Muscle of leg (tissue), 16 donors: ENCODE measurements at places on chromosomes 11 and 22. TPM values are rescaled to one million over a fixed set of nuclear protein-coding genes. Genes with fewer than 3 reads are reported as not detected.

Gene CECR2
- 10.3 TPM for total RNA-seq

Gene BRSK2
- 0.44 TPM for total RNA-seq

Gene HBG2
- 9,238 TPM for total RNA-seq

Gene SLC1A2
- 1.6 TPM for total RNA-seq

Gene PANX2
- total RNA-seq, result 0.13 TPM

Gene FGF4
- 5.4 TPM for total RNA-seq

- no peaks in the 10 kb centered on the region for H3K36me3 ChIP-seq
- H3K27ac ChIP-seq, result no peak overlapping the region
- H3K4me3 ChIP-seq, result no peak overlapping the region
- DNase-seq, result no peak
- H3K27me3 ChIP-seq, result no peaks in the 10 kb centered on the region
Measured at GRCh38 chr11:60150279-60150678, 32.6 kb downstream of the MS4A6A start.

DNA sequence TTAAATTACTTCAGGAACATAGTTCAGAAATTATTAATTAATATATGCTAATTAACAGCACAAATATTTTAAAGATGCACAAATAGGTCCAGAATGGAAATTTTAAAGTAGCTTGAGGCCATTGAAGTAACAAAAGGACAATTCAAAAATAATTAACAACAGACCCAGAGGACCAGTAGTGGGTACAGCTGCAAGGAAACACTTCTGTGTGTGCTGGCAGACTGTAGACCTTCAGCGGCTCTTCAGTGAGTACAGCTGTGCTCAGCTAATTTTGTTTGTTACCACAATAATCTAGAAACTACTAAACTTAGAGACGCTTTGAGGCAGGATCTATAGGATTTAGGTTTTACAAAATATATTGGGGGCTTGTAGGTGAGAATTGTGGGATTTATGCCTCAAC, 103.8 kb downstream of the GRIA4 start:
- H3K27ac ChIP-seq, result no peak overlapping the region
- DNase-seq, result no peak
- H3K27me3 ChIP-seq, result no peaks in the 10 kb centered on the region
- H3K4me1 ChIP-seq, result no peaks in the 10 kb centered on the region

GRCh38 chr22:35561796-35562526, 21.3 kb downstream of the RASD2 start:
- no peak overlapping the region for H3K4me3 ChIP-seq
- no peaks in the 10 kb centered on the region for H3K36me3 ChIP-seq
- no peak overlapping the region for H3K27ac ChIP-seq
- H3K4me1 ChIP-seq, result no peaks in the 10 kb centered on the region
- H3K27me3 ChIP-seq, result peaks cover 14% of the 10 kb centered on the region

DNA sequence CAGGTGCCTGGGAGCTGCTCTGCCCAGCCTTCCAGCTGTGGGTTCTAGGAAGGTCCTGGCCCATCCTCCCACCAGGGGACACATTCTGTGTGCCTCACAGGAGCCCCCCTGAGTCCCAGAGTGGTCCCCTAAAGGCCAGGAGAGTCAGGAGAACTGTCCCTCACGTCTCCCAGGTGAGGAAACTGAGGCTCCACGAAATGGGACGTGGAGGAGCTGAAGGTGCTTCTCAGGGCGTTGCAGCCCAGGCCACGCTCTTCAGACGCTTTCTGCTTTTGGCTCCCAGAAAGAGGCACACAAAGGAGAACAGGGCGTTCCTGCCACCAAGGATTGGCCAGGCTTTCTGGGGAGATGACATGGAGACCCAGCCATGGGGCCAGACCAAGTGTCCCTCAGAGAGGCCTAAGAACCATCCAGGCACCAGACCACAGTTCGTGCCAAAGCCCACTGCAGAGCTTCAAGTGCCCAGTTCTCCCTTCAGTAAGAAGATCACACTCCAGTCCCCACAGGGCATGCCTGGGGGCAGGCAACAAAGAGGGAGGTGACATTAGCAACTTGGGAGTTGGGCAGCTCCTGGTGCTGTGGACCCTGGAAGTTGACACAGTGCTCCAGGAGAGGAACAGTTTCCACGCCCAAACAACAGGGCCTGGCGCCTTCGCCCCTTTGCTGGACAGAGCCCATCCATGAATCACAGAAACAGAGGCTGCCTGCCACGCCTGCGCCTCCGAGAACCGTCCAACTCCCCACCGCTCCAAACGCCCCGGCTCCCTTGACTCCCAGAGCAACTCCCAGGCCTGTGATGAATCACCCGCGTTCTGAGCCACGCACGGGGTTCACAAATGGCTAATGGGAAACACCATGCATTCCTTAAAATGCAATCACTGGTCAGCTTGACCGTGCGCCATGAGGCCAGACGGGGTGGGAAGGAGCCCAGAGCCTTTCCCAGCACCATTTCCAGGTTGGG, 589.2 kb downstream of the BRD1 start:
- H3K4me3 ChIP-seq, result no peak overlapping the region
- H3K27me3 ChIP-seq, result no peaks in the 10 kb centered on the region
- no peak overlapping the region for H3K27ac ChIP-seq

DNA sequence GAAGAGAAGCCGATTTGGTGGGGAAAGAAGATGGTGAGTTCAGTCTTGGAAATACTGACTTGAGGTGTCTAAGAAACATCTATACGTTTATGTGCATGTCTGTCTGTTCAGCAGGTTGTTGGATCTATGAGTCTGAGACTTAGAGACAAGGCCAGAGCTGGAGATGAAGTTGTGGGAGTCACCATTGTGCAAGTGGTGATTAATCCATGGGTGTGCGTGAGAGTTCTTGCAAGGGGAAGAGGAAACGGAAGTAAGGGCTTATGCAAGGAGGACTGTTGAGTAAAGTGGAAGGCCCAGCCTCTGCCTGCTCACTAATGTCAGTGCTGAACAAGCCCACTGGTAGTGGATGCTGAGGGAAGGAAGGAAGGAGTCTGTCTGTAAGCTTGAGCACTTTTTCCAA, 9.7 kb downstream of the TMEM45B start:
- no peaks in the 10 kb centered on the region for H3K36me3 ChIP-seq
- DNase-seq, result peak; percentile 8
- no peak overlapping the region for H3K4me3 ChIP-seq
- H3K27me3 ChIP-seq, result no peaks in the 10 kb centered on the region
- no peak overlapping the region for H3K27ac ChIP-seq

- peak; percentile 52 for DNase-seq
- H3K27ac ChIP-seq, result peak overlapping the region; percentile 53
- H3K4me1 ChIP-seq, result peaks cover 13% of the 10 kb centered on the region
- H3K27me3 ChIP-seq, result no peaks in the 10 kb centered on the region
Measured at GRCh38 chr11:16297332-16297731, 59.0 kb downstream of the SOX6 start.

GRCh38 chr11:7220636-7221035, 31.1 kb upstream of the SYT9 start:
- no peaks in the 10 kb centered on the region for H3K27me3 ChIP-seq
- DNase-seq, result no peak
- H3K36me3 ChIP-seq, result no peaks in the 10 kb centered on the region
- no peak overlapping the region for H3K4me3 ChIP-seq

DNA sequence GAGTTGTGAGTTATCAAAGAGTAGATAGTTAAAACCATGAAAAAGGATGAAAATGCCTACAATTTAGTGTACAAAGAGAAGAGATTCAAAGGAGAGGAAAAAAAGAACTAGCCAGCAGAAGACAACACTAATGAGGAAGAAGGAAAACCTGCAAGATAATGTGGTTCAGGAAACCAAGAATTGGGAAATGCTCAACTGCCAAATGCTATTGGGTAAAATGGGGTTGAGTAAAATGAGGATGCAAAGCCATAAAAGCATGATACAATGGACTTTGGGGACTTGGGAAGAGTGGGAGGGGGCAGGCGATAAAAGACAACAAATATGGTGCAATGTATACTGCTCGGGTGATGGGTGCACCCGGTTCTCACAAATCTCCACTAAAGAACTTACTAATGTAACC, 7.6 kb upstream of the OR52K2 start:
- H3K4me3 ChIP-seq, result no peak overlapping the region
- no peak for DNase-seq
- H3K4me1 ChIP-seq, result no peaks in the 10 kb centered on the region
- no peak overlapping the region for H3K27ac ChIP-seq

DNA sequence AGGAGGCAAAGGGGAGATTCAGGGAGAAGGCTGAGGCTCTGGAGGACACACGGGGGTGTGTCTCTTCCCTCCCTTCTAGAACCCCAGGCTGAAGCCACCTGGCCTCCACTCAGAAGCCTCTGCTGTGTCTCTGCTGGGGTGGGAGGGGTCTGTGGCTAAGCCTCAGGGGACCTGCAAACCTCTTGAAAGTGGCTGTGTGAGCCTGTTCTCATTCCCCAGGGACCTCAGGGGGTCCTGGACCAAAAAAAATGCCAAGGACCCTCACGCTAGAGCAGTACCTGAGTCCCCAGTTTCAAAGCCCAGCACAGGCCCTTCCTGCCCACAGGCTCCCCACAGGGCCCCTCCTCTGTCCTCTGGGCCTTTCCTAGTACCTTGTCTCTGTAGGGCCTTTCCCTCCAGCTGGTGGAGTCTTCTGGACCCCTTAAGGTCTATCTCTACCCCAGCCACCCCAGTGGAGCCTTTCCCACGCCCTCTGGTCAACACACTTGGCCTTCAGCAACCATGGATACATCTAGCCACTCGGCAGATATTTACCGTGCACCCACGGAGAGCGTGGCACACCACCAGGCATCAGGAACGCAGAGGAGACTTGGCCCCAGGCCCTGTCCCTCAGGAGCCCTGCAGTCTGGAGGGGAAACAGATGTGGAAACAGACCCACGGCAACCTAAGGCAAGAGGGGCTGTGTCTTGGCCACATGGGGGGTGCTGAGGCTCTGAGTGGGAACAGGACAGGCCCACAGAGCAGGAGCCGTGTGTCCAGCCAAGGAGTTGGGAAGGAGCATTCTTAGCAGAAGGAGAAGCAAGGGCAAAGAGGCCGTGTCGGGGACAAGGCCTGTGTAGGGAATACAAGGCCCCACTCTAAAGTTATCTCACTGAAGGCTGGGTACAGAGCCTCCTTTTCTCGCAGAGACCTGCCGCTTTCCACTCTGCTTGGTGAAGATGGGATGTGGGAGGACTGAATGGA, 18.5 kb downstream of the PLA2G6 start:
- DNase-seq, result no peak
- peaks cover 12% of the 10 kb centered on the region for H3K4me1 ChIP-seq
- H3K27me3 ChIP-seq, result no peaks in the 10 kb centered on the region
- H3K36me3 ChIP-seq, result peaks cover 11% of the 10 kb centered on the region
- no peak overlapping the region for H3K4me3 ChIP-seq
- H3K27ac ChIP-seq, result no peak overlapping the region

DNA sequence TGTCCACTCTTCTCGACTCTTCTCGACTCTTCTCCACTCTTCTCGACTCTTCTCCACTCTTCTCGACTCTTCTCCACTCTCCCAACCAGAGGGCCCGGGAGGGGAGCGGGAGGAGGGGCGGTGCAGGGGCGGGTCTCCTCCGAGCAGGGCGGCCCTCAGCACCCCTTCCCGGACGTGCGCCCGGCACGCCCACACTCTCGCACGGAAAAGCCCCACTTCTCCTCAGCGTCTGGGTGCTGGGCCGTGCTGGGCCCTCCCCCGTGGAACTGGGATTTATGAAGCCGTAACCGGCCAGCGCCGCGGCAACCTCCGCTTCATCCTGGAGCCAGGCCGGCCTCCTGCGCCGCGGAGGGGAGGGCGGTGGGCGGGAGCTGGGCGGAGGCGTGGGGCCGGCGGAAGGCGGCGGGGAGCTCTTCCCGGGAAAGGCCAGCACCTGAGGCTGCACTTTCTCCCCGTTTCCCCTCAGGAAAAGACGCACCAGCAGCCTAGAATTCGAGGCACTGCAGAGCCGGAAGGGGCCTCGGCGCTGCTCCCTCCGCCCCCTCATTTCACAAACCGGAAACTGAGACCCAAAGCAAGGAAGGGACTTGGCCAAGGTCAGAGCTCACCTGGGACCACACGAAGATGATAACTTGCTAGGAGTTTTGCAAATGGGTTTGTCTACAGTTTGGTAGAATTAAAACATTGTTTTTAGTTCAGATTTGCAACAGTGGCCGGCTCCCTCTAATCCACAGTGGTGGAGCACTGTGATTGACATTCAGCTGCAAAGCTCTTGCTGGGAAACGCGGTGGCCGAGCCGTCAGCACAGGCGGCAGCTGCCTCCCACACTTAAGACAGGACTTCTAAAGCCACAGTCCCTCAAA, 31.6 kb upstream of the JAM3 start:
- peaks cover 1% of the 10 kb centered on the region for H3K27me3 ChIP-seq
- DNase-seq, result peak; percentile 94
- peaks cover 92% of the 10 kb centered on the region for H3K4me1 ChIP-seq
- H3K27ac ChIP-seq, result peak overlapping the region; percentile 93
- peak overlapping the region; percentile 58 for H3K4me3 ChIP-seq

DNA sequence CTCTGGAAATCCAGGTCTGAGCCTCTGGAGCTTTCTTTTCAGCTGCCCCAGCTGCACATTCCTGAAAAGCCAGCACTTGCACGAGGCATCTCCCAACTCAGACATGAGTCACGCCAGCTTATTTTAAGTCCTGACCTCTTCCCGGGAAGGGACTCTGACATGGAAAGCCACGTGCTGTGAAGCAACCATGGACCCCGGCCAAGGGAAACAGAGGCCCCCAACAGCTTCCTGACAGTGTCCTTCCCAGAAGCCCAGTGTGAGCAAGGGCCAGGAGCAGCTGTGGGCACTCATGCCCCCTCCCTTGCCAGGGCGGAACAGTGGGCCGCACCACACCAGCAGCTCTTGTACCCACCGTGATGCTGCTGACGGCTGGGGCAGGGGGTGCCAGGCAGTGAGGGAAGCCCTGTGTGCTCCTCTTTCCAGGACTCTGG, 118.8 kb upstream of the CADM1 start:
- DNase-seq, result peak; percentile 96
- H3K27me3 ChIP-seq, result peaks cover 46% of the 10 kb centered on the region
- H3K4me3 ChIP-seq, result no peak overlapping the region
- peaks cover 22% of the 10 kb centered on the region for H3K4me1 ChIP-seq

DNA sequence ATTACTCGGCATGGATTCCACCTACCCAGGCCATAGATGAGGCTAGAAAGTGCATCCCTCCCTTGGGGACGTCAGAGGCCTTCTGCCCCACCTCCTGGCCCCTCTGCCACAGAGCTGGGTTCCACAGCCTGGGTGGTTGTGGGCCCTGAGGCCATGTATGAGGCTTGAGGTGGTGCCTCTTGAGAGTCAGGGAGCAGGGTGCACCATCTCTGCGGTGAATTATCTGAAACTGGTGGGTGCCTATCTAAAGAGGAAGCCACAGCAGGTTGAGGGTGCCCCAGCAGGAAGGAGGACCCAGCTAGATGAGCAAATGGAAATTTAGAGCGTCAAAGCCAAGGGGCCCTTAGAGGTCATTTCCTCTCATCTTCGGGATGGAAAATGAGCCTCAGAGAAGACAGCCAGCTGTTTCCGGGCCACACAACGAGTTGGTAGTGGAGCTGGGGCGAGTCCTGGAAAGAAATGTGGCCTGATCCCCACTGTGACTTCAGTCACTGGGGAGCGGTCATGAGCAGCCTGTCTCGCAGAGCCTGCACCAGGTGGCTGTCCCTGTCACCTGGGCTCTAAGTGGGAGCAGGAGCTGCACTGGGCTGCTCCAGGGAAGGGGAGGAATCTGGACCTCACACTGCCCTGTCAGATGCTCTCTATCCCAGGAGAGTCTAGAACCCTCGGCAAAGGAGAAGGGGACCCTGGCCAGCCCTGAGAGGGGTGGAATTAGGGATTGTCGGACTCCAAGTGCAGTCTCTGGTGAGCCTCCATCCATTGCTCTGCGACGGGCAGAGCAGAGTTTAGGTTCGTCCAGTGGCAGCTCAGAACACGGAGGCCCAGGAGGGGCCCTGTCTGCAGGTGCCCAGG, 7.3 kb downstream of the ADORA2A start:
- DNase-seq, result peak; percentile 99
- H3K27me3 ChIP-seq, result no peaks in the 10 kb centered on the region
- H3K27ac ChIP-seq, result peak overlapping the region; percentile 94
- H3K4me3 ChIP-seq, result no peak overlapping the region
- H3K4me1 ChIP-seq, result peaks cover 86% of the 10 kb centered on the region
